ENCODE measurements at places on chromosomes 5 and 9.
A peak's percentile ranks its signal among the peaks of the same experiment; 100 is the strongest.

DNA sequence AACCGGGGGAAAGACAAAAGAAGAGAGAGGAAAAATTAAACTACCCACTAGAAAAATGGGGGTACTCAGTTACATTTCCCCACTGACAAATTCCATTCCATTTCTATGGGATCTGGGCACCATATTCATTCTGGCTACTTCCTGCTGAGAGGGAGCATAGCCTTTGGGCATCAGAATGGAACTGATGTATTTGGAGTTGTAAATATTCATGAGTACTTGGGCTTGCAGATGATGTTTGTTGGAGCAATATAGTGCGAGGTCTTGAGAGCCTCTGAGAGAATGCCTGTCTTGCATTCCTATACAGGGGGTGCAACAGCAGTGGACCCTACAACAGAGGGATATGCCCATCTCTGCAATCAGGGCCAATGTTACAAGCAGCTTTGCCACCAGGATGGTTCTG, 16.7 kb downstream of the GMCL2 start:
- no peak for DNase-seq

GRCh38 chr9:37968228-37968701, 64.3 kb upstream of the SLC25A51 start:
- no peak for DNase-seq

DNA sequence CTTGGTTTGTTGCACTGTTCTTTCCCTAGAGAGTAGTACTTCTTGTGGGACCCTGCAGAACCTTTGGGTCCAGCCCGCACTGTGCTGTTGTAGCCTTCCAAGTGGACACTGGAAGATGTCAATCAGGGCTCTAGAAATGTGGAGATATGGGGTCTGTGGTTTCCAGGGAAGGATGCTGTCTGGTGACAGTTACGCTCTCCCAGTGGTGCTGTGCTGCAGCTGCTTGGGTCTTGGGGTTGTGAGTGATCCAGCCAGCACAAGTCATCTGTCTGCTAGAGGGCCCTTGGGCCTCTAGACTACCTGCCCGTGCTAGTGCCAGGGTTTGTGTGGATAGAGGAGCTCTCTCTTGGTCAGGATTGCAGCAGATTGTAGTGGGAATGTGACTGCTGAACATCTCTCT, 484.5 kb downstream of the DMAC1 start:
- no peak for DNase-seq

DNA sequence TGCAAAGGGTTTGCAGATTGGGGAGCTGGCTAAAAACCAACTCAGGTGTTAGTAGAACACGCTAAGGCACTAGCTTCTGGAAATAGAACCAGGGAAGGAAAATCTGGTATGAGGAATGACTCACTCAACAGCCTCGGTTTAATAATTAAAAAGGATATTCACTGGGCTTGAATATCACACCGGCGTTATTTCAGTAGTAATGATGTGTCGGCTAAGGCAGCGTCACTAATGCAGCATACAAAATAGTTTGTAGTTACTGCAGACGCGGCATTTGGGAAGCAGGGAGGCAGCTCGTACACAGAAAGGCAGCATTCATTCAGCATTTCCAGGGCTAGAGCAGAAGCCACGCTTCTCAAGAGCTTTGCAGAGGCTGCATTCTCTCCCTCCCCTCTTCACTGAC, 1.7 kb downstream of the ADRA1B start:
- no peak for DNase-seq

DNA sequence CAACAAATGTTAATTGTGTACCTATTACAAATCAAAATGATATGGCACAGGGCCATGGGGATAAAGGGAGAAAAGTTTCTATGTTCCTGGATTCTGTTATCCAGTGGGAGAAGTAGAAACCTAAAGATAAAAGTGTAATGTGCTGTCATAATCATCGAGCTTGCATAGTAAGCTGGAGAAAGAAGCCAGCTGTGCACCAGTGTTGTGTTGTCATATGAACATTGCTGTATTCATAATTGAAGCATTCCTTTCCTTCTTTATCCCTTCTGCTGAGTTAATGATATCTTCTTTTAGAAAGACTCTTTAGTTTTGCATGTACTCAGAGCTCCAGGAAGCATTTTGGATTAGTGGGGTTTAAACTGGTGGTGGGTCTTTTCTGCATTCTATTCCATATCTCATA, 39.5 kb downstream of the NTRK2 start:
- no peak for DNase-seq

DNA sequence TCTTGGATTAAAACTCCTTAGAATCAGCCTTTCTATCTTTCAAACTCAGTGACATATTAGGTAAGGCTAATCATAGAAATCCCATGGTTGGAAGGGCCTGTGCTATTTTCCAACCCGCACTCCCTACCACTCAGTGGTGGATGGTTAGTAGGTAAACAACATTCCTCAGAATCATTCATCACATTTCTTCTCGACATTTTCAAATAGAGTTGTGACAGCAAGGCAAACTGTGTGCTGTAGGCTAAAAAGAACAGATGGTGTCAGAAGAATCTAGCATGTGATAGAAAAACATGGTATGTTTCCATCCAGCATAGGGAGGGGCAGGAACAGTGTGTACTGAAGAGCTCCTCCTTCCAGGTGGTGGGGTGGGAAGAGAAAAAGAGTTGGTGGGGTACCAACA, 227.3 kb upstream of the NMUR2 start:
- no peak for DNase-seq

DNA sequence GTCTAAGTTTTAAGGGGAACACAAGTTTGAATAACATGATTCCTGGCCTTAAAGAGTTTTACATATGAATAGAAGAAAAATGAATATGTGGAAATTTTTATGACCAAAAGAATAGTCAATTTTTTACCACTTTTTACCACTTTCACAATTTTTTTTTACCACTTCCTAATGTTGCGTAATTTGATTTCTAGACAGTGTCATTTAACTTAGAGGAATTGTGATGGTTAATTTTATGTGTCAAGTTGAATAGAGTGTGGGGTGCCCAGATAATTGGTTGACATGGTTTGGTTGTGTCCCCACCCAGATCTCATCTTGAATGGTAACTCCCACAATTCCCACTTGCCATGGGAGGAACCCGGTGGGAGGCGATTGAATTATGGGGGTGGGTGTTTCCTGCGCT, 416.6 kb downstream of the KIF4B start:
- no peak for DNase-seq

DNA sequence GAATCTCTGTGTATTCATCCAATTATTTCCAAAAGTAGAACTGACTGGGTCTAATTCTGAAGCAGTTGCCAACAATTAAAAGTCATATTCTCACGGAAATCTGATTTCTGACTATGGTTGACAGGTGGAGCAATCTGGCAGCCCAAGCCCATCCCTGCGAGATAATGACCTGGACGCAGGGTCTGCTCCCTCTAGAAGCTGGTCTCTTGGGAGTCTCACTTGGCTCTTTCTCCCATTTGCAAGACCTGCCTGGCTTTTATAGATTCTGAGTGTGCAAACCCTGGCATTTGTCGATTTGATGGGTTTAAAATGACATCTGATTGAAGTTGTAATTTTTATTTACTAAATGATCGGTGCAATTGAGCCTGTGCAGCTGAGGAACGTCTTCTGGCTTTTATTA, 49.4 kb upstream of the NEURL1B start:
- no peak for DNase-seq

DNA sequence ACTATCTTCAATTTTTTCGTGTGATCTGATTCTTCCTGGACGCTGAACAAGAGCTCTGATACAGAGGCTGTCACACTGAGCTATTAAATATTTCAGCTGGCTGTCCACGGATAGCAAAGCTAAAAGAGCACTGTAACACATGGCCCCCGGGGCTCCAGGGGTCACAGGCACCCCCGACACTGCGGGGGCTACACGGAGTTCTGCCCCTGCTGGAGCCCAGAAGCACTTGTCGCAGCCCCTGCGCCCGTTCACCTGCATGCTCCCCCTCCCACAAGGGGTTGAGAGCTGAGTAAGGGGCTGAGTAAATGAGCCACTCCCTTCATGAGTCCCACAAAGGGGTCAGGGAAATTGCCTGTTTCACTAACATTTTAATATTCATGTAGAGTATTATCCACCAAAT, 316.3 kb downstream of the TMEM167A start:
- DNase-seq, result no peak

DNA sequence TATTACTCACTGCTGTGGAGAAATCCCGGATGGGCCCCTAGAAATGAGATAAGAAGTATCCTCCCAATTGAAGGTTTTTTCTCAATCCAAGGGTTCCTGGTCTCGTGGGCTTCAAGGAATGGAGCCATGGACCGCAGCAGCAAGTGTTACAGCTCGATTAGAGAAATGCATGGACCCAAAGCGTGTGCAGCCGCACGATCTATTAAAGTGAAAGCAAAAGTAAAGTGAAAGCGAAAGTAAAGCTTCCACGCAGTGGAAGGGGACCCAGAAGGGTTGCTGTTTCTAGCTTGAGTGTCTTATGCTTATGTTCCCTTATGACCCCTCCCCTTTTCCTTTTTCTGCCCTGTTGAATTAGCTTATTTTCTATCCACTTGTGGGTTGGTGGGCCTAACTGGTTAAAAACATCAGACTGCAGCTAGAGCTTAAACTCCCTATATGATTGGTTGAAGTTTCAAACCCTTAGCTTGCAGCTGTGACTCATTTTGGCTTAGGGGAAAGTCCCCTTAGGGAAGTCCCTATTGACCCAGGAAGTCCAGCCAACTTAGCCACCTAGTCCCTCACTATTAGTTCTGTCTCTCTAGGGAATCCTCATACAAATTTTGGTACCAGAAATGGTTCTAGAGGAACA, 1111.8 kb downstream of the TAF11L14 start:
- peak; percentile 59 for DNase-seq

- DNase-seq, result no peak
These were observed 211.0 kb upstream of the ADAMTS16 start for GRCh38 chr5:4929092-4929655.

GRCh38 chr5:21646469-21646868, 1206.7 kb downstream of the CDH12 start:
- DNase-seq, result no peak

- no peak for DNase-seq
These were observed 376.3 kb upstream of the ZNF462 start for GRCh38 chr9:106486685-106487084.

DNA sequence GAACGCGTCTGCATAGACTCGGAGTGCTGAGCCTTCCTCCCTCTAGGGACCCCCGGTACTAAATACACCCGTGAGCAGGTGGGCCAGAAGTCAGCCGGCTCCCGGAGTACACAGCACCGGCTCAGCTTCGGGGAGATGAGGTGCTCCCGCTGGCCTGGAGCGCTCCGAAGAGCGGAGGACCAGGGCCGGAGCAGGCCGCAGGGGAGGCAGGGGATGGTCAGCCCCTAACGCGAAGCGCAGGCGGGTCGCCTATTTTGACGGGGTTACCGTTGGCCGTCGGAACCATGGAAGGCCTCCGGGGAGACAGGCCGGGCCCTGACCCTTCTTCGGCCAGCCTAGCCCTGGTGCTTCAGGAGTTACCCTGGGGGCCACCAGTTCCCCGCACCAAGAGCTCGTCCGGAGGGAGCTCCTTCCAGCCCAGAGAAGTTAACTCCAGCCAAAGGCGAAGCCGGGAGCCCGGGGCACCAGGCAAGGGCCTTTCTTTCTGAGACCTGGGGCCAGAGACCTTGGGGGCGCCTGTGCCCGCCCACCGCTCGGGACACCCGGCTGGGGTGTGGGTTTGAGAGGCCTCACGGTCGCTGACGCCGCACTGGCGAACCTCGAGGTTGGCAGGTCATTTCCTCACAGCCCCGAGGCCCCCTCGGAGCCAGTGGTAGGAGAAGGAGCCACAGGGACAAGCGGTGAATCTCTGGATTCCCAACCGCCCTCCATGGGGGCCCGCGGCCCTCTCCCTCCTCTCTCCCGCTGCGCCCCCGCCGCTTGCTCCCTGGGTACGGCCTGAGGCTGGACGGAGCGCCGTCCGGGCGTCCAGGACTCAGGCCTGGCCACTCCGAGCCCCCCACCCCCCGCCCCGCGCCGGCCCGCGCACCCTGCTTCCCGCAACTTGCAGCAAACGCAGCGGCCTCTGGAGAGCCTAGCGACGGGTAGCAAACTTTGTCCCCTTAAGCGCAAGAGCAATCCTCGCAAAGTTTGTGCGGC, 3.4 kb upstream of the IRX4 start:
- no peak for DNase-seq

- DNase-seq, result no peak
These were observed 49.4 kb upstream of the SLC25A51 start for GRCh38 chr9:37953206-37953774.

- no peak for DNase-seq
These were observed 48.3 kb upstream of the TCERG1 start for GRCh38 chr5:146398826-146399225.

GRCh38 chr5:160479926-160480325, 58.3 kb downstream of the PTTG1 start:
- DNase-seq, result no peak

DNA sequence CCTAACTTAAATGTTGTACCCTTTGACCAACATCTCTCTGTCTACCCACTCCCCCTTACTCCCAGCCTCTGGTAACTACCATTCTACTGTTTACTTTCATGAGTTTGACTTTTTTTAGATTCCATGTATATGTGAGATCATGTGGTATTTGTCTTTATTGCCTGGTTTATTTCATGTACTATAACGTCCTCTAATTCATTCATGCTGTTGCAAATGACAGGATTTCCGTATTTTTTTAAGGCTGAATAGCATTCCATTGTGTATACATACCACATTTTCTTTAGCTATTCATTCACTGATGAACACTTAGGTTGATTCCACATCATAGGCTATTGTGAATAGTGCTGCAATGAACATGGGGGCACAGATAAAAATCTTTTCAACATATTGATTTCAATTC, 11.8 kb upstream of the NDUFB6 start:
- DNase-seq, result no peak

- no peak for DNase-seq
These were observed 283.3 kb downstream of the TMEM167A start for GRCh38 chr5:82793808-82794419.

DNA sequence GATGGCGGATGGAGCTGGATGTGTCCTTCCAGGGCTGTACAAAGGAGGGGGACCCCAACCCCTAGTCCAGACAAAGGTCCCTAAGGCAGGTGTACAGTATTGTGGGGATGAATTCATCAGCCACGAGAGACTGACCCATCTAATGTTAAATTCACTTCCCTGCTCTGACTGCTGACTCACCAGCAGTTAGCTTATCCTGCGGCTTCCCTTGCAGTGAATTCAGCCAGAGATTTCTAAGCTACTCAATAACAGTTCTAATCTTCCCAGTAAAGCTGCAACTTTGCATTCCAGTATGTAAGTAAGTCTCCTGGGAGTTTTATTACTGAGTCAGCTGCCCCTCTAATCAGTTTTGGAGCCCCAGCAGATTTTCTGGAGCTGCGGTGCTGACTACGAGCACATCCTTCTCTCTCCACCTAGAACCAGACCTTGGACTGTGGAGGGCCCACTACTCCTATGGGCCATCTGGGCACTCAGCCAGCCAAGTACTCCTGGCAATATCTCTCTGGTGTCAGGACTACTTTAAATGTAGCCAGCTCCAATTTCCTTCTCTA, 16.1 kb downstream of the B4GALT1 start:
- no peak for DNase-seq

DNA sequence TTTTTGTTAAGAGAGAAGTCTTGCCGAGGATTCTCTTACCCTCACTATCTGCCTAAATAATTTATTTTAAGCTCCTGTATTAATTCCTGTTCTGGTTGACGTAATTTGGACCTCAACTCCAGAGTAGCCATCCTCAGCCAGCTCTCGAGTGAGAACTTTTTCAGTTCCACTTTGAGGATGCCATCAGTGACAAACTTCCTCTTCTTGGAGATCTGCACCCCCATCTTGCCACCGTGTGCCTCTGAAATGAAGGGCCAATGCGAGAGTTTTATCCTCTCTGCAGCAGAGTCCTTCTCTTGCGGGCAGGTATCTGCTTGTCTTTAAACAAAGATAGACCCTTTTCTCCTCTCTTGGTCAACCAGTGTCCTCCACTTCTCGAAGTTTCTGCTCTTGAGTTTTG, 19.5 kb upstream of the TMEM174 start:
- DNase-seq, result no peak
